ENCODE measurements at places on chromosomes 11 and 22.
A peak's percentile ranks its signal among the peaks of the same experiment; 100 is the strongest.

DNA sequence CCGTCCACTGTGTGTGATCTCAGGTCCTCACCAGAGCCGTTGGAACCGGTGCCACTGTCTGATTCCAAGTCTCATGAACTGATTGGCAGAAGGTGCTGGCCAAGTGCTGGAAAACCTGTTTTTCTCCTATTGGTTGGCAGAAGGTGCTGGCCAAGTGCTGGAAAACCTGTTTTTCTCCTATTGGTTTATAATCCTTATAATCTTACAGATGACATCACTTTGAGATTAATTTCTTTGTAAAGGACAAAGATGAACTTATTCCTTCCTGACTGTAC lies 1106.3 kb downstream of the BRD1 start:
- DNase-seq, result no peak

GRCh38 chr22:23376256-23376655 lies 195.9 kb downstream of the BCR start:
- DNase-seq, result no peak

DNA sequence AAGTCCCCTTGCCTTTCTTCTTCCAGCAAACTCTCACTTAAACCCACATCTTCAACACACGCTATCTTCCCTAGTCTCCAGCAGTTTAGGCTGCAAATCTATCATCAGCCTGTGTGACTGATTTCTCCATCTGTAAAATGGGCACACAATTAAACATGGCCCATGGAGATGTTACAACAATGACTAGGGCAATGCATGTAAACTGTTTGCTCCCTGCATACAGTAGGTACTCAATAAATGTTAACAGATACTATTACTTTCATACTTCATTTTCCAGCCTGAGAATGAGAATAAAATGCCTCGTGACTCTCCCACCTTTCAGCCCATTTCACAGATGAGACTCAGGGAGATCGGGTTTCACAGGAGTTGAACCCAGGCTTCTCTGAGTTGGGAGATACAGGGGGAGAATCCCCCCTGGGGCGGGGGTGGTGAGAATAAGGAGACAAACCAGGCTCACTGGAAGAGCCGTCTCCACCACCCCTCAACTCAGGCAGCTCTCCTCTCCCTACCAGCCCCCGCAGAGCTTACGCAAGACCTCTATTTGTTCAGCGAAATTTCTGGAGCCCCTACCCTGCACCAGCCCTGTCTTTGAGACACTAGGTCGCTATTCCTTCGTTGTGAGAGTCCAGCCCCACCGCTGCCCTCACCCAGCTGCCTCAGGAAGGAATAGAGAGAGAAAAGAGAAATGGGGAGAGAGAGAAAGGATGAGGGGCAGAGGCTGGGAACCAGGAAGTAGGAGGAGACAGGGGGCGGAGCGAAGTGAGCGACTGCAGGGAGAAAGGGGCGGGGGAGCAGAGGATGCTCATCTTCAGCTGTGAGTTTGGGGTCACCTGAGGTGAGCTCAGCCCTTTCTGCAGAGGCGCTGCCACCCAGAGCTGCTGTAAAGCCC lies 42.1 kb upstream of the KLHL35 start:
- peak; percentile 9 for DNase-seq

- no peak for DNase-seq
Measured at GRCh38 chr11:36273110-36273509, 16.1 kb downstream of the COMMD9 start.

- DNase-seq, result no peak
Measured at GRCh38 chr22:48015701-48016100, 1253.3 kb downstream of the TBC1D22A start.

DNA sequence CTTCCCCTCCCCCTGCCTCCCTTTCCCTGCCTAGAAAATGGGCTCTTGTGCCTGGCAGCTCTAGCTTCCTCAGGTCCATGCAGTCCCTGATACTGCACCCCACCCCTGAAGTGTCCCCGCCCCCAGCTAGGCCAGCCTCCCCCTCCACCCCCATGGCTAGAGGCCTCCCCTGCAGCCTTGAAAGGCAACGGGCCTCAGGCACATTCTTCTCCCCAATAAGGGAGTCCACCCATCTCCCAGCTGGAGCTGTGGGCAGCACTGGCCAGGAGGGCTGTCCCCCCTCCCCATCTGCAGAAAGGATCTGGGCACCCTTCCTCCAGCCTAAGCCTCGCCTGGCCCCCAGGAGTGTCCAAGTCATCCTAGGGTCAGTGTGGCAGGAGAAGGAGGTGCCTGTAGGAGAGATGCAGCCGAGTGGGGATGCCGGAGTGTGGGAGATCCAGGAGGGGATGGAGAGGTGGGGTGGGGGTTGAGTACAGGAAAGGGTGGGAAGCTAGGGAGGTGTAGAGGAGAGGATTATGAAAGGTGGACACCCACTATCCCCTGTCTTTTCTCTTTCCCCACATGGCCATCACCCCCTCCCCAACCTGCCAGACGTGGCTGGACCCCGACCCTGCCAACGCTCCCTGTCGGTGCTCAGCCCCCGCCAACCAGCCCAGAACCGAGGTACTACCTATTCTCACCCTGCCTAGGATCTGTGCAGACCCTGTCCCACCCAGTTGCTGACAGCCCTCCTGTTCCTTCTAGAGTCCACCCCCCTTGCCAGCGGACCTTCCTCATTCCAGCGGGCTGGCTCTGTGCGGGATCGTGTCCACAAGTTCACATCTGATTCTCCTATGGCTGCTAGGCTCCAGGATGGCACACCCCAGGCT lies 9.3 kb downstream of the SMTN start:
- DNase-seq, result no peak

GRCh38 chr11:48087422-48087821 lies 107.1 kb downstream of the PTPRJ start:
- no peak for DNase-seq

- DNase-seq, result no peak
Measured at GRCh38 chr11:95599959-95600586, 189.5 kb downstream of the FAM76B start.

GRCh38 chr11:18313965-18314763 lies 7.8 kb downstream of the HPS5 start:
- DNase-seq, result no peak

- no peak for DNase-seq
Measured at GRCh38 chr22:30334646-30335045, 7.9 kb upstream of the TBC1D10A start.

DNA sequence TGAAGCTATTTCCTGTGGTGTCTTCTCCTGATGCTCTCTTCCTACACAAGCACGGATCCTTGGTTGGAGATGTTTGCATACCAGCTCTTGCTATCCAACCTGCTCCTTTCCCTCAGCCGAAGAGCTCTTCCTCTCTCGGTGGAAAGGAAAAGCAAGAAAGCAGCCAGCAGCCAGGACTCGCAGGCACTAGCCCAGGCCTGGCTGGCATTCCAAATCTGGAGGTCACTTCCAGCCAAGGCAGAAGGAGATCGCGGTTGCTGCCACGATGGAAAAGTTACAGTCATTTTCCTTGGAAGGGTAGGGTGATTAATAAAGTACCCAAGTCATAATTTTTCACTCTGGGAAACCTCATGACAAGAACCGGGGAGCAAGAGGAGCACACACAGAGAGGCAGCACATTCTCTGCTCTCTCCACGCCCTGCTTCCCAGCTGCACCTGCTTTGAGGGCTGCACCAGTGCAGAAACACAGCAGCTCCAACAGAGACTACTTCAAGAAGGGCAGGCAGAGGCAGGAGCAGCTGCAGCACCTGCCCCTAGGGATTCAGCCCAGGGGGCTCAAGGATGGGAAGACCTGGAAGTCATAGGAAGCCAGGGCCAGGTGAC lies 399.3 kb downstream of the CADM1 start:
- no peak for DNase-seq

GRCh38 chr11:91308069-91308468 lies 916.5 kb upstream of the FAT3 start:
- no peak for DNase-seq

- DNase-seq, result no peak
Measured at GRCh38 chr22:29224121-29224858, 18.6 kb downstream of the EMID1 start.

DNA sequence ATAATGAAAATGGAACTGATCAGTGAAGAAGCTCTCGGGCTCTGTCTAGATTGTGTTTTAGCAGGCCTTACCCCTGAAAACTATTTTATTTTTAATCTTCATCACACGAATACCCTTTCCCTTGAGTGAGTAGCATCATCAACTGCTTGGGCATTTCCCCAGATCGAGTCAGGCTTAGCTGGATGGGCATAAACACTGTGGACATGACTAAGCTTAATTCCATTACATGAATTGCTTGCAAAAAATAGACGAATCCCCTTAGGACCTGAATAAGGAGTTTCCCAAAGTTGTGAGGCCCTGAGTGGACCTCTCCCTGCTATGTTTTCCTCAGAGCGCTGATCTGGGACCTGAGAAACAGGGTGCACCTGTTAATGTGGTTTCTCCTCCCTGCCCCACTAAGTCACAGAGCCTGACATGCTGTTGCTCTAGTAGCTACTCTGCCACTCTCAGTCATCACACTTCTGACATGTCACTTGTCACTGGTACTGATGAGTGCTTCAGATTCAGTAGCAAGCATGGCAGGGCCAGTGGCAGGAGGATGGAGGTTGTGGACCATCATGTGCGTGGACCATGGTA lies 53.5 kb downstream of the ENDOD1 start:
- DNase-seq, result no peak

DNA sequence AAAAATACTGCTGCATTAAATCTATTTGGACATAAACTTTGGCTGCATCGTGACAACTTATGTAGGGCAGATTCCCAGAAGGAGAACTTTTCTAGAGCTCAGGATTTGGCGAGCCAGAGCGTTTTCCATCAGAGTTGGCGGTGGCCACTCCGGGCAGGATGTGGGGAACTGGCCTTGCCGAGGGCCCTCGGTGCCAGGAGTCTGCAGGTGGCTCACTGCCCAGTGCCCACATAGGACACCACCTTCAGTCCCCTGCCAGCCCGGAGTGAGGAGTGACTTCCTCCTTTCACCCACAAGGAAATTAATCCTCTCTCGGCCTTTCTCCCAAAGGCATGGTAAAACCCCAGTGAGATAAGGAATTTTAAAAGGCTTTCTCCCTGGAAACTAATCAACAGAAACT lies 1.6 kb upstream of the LGALS2 start:
- DNase-seq, result no peak

DNA sequence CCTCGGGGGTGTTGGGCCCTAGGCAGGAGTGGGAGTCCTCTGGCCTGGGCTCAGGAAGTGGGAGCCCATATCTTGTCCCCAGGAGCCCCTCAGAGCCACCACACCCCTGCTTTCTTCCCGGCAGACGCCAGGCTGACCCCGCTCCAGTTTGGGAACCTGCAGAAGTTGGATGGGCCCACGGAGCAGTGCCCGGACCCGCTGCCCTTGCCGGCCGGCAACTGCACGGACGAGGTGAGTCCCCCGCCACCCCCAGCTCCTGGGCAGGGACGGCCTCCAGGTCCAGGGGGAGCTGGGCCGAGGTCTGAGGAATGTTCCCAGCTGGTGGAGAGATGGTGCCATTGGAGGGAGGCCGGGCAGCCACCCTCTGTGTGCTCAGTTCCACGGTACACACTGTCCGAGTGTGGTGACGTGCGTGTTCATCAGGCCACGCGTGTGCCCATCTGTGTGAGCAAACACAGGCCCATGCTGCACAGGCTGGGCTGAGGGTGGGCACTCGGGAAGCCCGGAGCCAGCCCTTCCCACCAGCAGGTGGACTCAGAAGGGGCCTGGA lies 4.8 kb downstream of the MUC5B start:
- DNase-seq, result no peak

GRCh38 chr11:17001806-17002205 lies 12.4 kb downstream of the PLEKHA7 start:
- no peak for DNase-seq

GRCh38 chr11:134780486-134781147 lies 368.6 kb upstream of the B3GAT1 start:
- no peak for DNase-seq

GRCh38 chr22:40401532-40401931 lies 31.1 kb downstream of the SGSM3 start:
- DNase-seq, result peak; percentile 51

- DNase-seq, result no peak
Measured at GRCh38 chr22:25626624-25626990, 62.1 kb downstream of the GRK3 start.

- DNase-seq, result no peak
Measured at GRCh38 chr11:22657101-22657694, 9.2 kb upstream of the GAS2 start.

- DNase-seq, result no peak
Measured at GRCh38 chr11:36214480-36214879, 74.7 kb downstream of the COMMD9 start.

DNA sequence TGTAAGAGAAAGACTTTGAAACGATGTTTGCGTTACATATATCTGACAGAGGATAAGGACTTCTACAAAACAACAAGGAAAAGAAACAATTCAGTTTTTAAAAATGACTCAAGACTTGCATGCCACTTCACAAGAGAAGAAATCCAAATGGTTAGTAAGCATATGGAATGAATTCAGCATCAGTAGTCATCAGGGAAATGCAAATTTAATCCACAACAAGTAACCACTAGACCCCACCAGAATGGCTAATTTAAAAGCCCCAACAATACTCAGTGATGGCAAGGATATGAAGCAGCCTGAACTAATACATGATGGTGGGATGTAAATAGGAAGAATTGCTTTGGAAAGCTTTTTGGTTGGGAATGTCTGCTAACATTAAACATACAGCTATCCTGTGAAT lies 142.6 kb downstream of the ATXN10 start:
- DNase-seq, result no peak

DNA sequence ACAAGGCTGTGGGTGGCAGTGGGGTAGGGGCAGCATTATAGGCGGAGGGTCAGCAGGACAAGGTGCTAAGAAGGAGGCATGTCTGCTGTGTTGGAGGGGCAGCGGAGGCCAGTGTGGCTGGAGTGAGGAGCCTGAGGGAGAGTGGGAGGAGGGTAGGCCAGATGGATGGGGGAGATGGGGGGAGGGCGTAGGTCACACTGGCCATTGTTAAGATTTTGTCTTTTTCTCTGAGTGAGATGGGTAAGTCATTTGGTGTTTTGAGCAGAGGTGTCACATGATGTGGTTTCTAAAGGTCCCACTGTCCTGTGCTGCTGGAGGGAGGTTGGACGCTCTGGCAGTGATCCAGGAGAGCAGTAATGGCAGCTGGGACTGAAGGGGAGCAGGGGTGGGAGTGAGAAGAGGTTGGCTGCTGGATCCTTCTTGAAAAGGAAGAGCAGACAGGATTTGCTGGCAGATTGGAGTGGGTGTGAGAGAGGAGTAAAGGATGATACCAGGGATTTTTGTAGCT lies 9.8 kb downstream of the PPP6R3 start:
- DNase-seq, result no peak

DNA sequence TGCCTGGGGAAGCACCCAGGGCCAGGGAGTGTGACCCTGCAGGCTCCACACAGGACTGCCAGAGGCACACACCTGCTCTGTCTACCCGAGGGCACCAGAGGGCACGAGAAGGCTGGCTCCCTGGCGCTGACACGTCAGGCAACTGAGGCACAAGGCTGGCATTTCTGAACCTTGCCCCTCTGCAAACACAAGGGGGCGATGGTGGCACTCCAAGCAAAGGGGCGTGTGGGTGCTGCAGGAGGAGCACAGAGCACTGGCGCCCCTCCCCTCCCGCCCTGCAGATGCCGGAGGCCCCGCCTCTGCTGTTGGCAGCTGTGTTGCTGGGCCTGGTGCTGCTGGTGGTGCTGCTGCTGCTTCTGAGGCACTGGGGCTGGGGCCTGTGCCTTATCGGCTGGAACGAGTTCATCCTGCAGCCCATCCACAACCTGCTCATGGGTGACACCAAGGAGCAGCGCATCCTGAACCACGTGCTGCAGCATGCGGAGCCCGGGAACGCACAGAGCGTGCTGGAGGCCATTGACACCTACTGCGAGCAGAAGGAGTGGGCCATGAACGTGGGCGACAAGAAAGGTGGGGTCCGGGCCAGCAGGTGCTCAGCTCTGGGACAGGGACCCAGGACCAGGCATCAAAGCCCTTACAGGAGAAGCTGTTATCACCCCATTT lies 20.8 kb upstream of the TXNRD2 start:
- no peak for DNase-seq

- DNase-seq, result no peak
Measured at GRCh38 chr22:22936915-22937656, 49.5 kb downstream of the IGLL5 start.

Data from stimulated activated CD8-positive, alpha-beta memory T cell treated with anti-CD3 and anti-CD28 coated beads, Interleukin-15, amount 100 ng/mL, for 4 hours (primary cell).